NCI-H1417 treated with DMSO at 0.1 percent for 48 hours (cell line): ENCODE measurements at places on chromosomes 13 and 19.
A peak's percentile ranks its signal among the peaks of the same experiment; 100 is the strongest.

DNA sequence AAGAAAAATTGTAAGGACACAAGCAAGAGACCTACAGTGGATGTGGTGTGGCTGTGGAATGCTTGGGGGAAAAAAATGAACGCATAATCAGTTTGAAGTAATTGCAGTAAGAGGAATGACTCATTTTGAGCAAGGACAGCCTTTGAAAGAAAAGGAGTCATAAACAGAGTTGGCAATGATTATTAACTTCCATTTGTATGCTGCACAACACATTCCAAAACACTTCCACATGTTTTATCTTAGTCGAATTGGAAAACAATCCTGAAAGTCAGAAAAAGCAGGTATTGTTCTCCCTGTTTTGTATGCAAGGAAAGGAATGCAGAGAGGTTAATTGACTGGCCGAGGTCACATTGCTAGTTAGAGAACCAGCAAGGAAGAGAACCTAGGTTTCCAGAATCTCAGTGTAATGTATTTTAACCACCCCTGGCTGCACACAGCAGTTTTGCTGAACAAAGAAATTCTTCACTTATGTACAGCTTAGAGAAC lies 630.0 kb upstream of the MIR17HG start:
- DNase-seq: no peak

DNA sequence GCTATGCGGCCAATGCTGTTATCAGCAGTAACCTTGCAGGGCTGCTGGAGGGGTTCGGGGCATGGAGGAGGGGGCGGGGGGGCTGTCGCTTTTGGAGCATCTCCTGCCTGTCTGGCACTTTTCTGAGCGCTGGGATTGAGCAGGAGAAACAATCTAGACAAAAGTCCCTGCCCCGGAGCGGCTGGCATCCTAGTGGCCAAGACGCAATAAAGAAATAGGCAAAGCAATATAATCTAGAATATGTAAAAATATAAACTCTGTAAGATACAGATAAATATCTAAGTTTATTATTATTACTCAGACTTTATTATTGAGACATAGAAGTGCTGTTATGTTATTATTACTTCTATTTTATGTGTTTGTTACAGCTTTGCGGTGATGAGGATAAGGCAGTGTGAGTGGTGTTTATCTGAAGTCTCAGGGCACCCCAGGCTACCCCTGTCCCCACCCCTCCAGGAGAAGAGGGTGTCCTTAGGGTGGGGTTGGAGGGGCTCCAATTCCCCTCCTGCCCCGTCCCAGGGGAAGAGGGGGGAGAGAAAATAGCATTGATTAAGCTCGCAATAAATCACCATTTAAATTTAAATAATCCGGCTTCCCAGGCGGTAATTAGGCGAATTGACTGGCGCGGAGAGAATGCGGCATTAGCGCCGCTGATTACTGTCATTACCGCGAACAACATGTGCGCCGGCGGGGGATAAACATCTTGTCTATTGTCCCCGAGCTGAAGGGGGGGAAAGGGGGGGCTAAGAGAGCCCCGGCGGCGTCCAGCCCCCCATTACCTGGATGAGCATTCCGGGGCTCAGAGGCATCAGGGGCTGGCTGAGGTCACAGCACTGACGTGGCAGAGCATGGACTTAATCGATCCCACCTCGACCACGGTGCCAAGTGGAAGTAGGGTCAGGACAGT lies 3.2 kb downstream of the NPAS1 start:
- DNase-seq: no peak

GRCh38 chr13:90882551-90882950 lies 464.9 kb upstream of the MIR17HG start:
- no peak for DNase-seq

DNA sequence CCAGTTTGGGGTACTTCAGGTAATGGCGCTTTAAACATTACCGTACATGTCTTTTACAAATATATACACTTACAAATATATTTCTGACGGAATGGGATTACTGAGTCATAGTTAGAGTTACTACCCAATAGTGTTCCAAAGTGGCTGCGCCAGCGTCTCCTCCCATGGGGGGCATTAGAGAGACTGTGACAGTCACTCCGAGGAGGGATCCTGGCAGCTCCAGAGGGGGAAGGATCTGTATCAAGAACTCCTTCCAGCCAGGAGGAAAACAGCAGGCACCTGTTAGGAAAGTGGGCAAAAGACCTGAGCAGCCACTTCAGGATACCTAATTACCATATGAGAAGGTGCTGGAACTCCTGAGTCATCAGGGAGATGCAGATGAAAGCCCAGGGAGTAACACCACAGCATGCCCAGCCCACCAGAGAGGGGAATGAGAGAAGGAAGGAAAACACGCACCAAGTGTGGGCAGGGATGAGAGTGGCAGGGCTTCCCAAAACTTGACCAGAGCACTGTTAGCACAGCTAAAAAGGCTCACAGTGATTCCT lies 52.9 kb downstream of the SLC7A9 start:
- DNase-seq: no peak

DNA sequence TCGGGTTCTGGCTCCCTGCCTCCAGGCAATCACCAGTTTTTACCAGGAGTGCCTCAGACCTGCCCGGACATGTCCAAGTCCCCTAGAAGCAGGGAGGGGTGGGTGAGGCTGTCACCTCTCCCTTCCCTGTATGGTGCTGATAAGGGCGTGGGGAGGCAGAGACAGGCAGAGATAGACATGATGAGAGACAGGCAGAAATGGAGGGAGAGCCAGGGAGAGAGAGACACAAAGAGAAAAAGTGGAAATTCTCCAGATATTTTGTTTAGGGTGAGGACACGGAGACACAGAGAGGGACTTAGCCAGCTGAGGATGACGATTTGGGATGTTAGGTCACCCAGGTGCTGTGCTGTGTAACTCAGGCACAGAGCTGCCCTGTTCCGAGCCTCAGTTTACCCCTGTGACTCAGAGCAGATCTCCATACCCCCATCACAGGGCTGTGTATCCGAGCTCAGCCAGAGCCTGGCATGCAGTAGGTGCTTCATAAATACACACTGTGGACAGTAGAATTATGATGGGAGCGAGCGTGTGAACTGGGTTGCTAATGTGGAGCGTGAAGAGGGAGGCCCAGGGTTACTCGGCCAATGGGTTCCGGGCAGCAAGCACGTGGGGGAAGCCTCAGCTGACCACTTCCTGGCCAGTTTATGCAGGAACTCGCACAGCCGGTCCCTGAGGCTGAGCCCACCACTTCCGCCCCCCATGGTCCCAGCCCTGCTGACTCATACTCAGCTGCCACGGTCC lies 11.9 kb upstream of the GDF15 start:
- peak; percentile 41 for DNase-seq

DNA sequence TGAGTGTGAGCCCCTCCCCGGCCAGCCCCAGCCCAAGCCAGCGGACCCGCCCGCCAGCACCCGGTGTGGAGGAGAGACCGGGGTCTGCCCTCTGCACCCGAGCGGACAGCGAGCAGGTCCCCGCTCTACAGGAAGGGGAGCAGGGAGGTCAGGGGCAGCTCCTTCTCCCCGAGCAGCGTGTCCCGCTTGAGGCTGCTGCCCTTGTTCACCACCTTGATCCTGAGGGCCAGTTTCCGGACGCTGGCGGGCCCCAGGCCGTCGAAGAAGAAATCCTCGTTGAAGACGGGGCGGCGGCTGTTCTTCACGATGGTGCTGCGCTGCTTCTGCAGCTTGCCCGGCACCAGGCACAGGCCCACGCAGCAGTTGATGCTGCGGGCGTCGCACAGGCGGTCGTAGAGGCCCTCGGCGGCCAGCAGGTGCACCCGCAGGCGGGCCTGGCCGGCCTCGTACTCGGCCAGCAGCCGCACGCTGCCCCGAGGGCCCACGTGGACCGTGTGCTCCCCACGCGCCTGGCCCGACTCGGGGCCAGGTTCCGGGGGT lies 1.9 kb downstream of the C2CD4C start:
- DNase-seq: no peak

DNA sequence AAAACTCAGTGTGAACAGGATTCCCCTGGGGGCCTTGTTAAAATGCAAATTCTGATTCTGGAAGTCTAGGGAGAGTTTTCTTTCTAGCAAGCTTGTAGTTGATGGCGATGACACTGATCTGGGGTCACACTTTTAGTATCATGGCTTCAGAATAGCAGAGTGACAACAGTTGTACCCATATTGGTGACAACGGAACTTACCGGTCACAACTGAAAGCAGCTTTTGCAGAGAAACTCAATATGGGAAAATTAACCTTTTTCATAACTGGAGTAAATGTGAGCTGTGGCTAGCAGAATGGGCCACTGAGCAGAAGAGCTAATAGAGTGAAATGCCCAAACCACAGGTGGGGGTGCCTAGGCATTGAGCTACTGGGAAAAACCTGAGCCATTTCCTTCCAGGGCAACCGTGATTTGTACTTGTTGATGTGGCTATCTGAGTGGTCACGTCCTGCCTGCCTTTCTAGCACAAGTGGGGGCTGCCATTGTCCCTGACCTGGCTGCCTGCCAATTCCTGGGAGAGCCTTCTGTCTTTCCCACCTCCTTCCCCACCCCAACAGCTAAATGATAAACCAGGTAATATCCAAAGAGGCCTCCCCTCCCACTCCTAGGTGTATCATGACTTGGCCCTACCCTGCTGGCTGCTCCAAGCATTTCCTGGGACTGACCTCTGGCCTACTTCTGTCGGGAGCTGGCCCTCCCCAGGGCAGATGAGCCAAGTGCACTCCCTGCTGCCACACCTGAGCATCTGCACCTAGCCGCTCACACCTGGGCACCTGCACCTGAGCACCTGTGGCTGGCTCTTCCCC lies 1.7 kb upstream of the SLC10A2 start:
- peak; percentile 32 for DNase-seq

GRCh38 chr13:73166204-73166603 lies 107.4 kb downstream of the KLF5 start:
- DNase-seq: no peak

GRCh38 chr19:49469828-49470614 lies 4.0 kb upstream of the FLT3LG start:
- DNase-seq: no peak

DNA sequence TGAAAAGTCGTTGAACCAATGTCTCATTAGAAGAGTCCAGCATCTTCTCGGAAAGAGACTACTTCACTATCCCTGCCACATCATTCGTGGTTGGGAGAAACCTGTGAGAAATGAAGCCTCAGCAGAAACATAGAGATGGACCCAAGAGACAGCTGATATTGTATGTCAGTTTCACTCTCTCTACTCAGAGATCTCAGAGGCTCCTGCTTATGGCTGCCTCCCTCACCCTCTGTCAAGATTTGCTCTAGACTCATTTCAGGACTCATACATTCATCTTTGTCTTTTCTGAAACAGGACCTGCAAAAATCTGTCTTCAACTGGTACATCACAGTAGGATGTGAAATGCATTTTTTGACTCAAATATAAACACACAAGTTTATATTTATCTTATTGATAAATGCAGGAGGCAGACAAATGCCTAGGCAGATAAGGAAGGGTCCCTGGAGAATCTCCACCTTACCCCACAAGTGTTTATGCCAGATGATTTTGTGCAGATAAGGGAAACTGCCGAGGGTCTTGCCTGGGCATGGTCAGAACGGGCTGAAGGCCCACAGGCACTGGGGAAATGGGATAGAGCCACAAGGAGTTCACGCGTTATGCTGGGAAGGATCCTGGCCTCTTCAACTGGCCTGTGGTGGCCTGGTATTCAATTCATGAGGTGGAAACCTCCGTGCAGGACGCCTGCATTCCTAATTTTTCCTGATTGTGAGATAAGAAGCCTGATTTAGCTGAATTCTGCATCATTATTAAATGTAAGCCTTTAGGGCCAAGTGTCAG lies 1834.0 kb upstream of the PCDH20 start:
- DNase-seq: no peak

- DNase-seq: no peak
These were observed 24.4 kb downstream of the PLA2G4C start for GRCh38 chr19:48085904-48086864.

DNA sequence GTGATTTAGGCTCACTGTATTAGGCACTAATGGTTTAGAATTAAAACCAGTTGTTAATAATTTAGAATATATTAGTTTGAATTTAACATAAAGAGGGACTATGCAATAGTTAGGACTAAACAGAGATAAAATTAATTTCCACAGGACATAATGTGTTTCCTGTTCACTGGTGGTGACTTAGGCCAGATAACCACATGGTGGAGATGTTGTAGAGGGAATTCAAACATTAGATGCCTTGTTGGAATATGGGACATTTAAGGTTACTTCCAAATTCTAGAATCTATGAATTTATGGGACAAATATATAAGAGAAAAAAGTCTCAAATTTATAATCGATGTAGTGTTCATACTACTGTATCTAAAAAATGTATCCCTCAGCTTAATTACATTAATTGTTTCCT lies 615.5 kb upstream of the KLHL1 start:
- DNase-seq: peak; percentile 19

GRCh38 chr13:106468207-106468606 lies 67.3 kb downstream of the EFNB2 start:
- no peak for DNase-seq

DNA sequence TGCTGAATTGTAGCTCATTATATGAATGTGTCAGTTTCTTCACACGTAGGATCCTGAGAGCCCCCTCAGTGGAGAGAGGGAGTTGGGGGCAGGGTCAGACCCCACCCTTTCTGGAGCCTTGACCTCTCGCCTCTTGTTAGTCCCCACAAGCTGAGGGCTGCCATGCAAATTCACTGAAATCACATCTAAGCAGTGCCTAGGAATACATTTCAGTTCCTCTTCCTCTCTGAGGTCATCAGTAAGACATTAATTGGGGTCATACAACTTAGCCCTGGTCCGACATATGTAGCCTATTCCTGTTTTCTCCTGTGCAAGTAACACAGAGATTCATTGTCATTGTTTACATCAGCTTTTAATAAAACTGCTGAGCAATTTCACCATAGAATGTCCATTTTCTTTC lies 30.0 kb downstream of the MYO9B start:
- DNase-seq: no peak

GRCh38 chr13:111639196-111639705 lies 318.8 kb downstream of the TEX29 start:
- DNase-seq: no peak

DNA sequence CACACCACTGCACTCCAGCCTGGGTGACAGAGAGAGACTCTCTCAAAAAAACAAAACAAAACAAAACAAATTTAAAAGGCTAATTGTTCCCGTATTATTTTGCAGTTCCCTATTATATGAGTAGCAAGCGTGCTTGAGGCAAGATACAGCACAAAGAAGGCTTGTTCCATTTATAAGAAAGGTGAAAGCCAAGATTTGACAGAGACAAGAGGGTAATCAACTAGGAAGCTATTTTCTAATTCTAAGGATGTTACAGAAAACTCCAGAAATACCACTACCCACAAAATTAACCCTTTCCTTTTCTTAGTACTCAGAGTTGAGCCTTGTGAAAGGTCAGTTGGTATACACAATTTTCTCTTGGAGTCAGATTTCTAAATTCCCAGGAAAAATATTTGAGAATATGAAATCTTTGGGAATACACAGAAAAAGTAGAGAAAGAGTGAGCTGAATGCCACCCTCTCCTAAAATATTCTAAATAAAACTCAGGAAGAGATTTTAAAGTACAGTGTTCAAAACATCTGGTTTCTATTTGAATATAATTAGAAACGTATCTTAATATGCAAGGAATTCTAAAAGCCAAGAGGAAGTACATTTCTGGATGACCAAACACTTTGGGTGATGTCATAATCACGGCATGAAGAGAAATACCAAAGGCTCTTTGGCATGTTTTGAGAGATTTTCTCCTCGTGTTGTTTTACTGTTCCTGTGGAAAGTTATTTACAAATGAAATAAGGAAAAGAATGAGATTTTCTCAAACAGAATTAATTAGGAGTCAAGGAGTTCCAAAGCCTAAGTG lies 63.0 kb upstream of the FLT1 start:
- no peak for DNase-seq

- DNase-seq: no peak
These were observed 3.3 kb downstream of the ATP5F1D start for GRCh38 chr19:1244693-1245451.

GRCh38 chr13:25489238-25489637 lies 117.5 kb downstream of the ATP8A2 start:
- no peak for DNase-seq
